OCI-LY7 (cell line): ENCODE measurements at places on chromosomes 2 and 18. TPM values are rescaled to one million over a fixed set of nuclear protein-coding genes. Genes with fewer than 3 reads are reported as not detected.

GRCh38 chr18:43692099-43692690 lies 414.9 kb upstream of the SYT4 start:
- no peak for DNase-seq

DNA sequence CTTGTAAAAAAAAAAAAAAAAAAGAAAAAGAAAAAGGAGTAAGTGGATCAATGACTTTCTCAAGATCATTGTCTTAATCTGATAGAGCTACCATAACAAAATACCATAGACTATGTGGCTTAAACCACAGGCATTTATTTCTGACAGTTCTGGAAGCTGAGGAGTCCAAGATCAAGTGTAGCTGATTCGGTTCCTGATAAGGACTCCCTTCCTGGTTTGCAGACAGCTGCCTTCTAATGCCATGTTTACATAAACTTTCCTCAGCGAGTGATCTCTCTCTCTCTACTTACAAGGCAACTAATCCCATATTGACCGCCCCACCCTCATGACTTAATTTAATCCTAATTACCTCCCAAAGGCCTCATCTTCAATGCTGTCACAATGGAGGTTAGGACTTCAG lies 36.5 kb upstream of the SIX2 start:
- no peak for DNase-seq

CLEC4F gene
- not detected in 2 replicates for total RNA-seq

- DNase-seq: no peak
Observed at GRCh38 chr2:170122883-170123547, 54.9 kb upstream of the MYO3B start.

DNA sequence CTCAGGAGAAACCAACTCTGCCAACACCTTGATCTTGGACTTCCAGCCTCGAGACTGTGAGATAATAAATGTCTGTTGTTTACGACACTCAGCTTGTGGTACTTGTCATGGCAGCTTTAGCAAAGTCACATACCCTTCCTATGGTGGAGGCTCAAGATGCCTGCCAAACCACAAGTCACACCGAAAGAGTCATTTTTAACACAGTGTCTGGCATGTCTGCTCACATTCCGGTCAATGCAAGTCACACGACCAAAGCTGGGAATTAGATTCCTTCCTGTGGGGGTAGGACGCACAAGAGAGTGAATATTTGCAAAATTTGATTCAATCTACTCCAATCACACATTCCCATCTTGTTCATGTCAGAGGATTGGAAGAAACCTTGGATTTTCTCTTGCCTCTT lies 24.6 kb downstream of the KCNE4 start:
- no peak for DNase-seq

DNA sequence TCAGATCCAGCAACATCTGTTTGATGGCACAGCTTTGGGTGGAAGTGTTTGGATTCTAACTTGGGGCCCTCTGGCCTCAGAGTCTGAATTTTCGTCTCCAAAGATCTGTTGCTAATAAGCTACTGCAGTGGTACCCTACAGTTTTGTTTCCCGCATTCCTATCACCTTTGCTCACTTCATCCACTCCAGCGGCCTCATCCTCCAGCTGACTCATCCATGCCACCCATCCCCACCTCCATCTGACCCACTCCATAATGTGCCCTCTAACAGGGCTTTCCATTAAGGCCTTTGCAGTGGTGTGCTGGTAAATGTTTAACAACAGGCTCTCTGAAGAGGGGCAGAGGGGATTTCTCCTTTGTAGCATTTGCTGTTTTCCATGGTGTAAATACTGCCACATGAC lies 225.5 kb downstream of the TGIF1 start:
- no peak for DNase-seq

DNA sequence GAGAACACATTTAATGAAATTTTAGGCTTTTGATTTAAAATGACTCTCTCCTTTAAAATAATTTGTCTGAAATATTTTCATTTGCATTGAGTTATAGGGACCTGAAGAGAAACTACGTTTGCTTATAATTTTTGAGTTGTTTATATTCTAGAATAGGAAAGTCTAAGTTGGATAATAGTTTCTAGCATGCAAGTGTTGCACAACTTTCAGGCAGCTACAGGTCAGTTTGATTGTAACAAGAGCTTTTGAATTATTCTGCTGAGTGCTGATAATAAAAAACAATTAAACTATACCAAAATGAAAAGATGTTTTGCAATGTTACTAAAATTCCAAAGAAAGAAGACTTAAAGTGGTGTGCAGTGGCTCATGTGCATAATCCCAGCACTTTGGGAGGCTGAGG lies 71.0 kb downstream of the PDE1A start:
- DNase-seq: no peak

- peak; percentile 79 for DNase-seq
Observed at GRCh38 chr2:226916669-226917068, 80.8 kb downstream of the RHBDD1 start.

DNER gene
- not detected in 2 replicates for total RNA-seq

DNA sequence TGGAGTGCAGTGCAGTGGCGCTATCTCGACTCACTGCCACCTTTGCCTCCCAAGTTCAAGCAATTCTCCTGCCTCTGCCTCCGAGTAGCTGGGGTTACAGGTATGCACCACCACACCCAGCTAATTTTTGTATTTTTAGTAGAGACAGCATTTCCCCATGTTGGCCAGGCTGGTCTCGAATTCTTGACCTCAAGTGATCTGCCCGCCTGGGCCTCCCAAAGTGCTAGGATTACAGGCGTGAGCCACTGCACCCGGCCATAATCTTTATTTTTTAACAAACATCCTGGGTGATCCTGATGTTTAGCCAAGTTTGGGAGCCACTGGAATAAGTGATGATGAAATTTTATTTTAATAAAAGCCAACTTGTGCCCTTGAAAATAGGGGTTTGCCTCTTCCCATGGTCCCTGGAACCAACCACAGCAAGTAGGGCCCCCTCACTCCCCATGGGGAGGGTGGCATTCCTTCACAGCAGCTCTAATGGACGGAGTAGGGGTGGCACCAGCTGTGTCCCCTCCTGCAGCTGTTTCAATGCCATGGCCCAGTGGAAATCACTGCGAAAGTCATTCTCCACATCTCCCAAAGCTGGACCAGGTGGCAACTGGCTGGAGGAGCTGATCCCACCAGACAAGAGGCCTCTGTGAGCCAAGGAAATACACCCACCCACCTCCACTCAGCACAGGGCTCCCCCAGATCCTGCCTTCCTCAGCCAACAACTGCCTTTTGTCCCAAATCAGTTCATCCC lies 194.8 kb downstream of the ZFP36L2 start:
- DNase-seq: no peak

- DNase-seq: no peak
Observed at GRCh38 chr2:200741468-200742202, 70.1 kb upstream of the BZW1 start.

DNA sequence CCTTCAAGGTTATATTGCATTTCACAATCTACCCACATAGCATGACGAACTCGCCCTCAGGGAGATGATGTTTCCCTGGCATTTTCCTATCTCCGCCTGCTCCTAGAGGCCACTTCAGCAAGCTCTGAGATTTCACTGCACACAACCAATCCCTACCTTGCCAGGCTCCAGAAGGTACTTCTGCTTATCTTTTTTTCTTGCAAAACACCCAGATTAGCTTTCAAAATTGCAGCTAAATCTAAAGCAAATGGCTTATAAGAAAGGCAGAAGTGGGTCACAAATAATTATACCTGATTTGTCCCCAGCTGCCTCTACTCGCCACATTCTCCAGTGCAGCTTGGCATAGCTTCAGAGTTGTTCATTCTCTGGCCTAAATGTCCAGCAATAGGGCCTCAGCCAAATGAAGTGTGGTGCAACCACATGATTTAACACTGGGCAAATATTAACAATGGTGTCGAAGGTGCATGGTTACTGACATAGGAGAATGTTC lies 32.4 kb upstream of the MRPL19 start:
- DNase-seq: no peak

GRCh38 chr2:184879671-184880070 lies 281.3 kb downstream of the ZNF804A start:
- DNase-seq: no peak

PPP3R1 gene
- total RNA-seq: 90.3 and 97.4 TPM in 2 replicates

DNA sequence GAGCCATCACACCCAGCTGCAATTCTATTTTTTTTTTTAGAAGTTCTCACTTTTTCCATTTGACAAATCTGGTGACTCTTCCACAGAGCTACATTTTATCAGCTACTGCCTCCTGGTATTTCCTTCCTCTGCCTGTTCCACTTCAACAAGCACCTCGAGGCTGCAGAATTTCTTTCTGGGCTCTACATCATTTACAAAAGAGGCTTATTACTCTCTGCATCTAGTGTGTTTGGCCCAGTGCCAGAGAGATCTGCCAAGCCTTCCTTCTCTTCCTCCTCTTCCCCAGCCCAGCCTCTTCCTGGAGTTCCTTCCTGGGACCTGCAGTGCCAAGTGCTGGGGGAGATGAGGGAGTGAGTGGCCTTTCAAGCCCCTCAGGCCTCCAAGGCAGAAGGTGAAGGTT lies 119.6 kb upstream of the ITGA6 start:
- no peak for DNase-seq

GRCh38 chr2:7427293-7428060 lies 510.3 kb downstream of the RNF144A start:
- DNase-seq: peak; percentile 92

FOXD4L1 gene
- 0.80 and 1.5 TPM in 2 replicates for total RNA-seq

DNA sequence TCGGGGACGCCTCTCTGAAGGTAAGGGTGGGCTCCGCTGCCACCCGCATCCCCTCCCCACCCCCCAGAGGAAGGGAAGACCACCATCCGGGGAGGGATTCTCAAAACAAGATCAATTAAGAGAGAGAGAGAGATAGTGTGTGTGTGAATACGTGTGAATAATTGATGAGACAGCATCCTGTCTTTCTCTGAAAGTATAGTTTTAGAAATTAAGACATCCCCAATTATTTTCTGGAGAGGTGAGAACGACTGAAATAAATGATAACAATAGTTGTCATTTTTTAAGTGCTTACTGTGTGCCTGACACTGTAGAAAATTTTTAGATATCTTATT lies 751 bp downstream of the IL18R1 start:
- no peak for DNase-seq

- no peak for DNase-seq
Observed at GRCh38 chr2:39778233-39778632, 825 bp downstream of the THUMPD2 start.

DNA sequence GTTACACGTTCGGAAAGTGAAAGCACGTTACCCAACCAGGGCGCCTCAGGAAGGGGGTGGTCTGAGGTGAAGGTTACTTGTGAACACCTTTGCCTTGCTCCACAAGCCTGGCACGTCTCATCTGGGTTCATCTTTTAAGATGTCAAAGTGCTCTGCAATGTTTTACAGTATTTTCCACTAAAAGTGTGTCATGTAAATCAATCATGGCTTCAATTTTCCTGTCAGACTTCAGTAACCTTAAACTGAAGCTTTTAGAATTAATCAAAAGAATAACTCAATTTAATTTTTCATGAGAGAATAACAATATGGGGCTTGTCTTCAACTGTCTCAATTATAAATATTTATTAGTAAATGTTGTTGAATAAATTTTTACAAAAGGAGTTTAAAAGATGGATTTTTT lies 93.3 kb upstream of the FANCL start:
- DNase-seq: no peak
